Effector memory CD4-positive, alpha-beta T cell (primary cell): ENCODE measurements at places on chromosomes 2 and 18.

DNA sequence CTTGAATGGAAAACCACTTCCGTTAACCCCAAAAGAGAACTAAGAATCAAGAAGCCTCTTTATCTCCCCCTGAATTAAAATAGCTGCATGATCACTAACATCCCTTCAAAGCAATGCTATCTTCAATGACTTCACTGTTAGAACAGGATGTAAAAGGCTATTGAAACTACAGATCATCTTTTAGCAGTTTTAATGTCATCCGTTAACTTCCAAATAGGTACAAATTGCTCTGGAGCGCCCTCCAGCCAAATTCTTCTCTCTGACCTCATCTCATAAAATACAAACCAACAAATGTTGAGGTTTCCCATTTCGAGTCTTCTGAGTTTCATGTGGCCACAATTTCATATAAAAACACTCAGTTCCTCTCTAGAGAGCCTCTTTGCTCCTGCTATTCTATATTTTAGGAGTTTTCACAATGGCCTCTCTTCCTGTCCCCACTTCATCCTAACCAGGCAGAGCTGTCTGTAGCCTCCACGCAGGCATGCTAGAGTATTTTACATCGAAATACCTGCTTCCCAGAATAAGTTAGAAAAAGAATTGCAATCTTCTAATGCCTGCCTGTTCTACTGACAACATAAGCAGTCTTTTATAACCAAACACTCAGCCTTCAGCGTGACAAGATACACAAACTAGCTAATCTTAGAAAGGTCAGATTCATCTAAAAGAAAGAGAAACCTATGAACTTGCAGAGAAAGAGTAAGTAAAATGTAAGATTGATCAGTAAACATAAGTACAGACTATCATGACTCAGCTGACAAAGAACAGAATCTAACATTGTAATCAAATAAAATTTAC is 37.9 kb downstream of the B4GALT6 start:
- peaks cover 3% of the 10 kb centered on the region for H3K27me3 ChIP-seq
- no peaks in the 10 kb centered on the region for H3K4me1 ChIP-seq
- H3K27ac ChIP-seq = no peak overlapping the region
- no peaks in the 10 kb centered on the region for H3K36me3 ChIP-seq

GRCh38 chr2:224436634-224437033 is 34.7 kb upstream of the FAM124B start:
- no peak for DNase-seq
- H3K27me3 ChIP-seq = no peaks in the 10 kb centered on the region
- H3K4me3 ChIP-seq = no peak overlapping the region
- H3K4me1 ChIP-seq = no peaks in the 10 kb centered on the region
- H3K27ac ChIP-seq = no peak overlapping the region
- no peaks in the 10 kb centered on the region for H3K36me3 ChIP-seq

- H3K4me3 ChIP-seq = no peak overlapping the region
- H3K4me1 ChIP-seq = no peaks in the 10 kb centered on the region
- H3K27me3 ChIP-seq = no peaks in the 10 kb centered on the region
- no peak overlapping the region for H3K27ac ChIP-seq
- no peak for DNase-seq
Observed at GRCh38 chr2:222442665-222443064, 18.3 kb downstream of the SGPP2 start.

- no peak for DNase-seq
- H3K27ac ChIP-seq = no peak overlapping the region
- H3K36me3 ChIP-seq = no peaks in the 10 kb centered on the region
- H3K4me1 ChIP-seq = peaks cover 4% of the 10 kb centered on the region
- no peaks in the 10 kb centered on the region for H3K27me3 ChIP-seq
- no peak overlapping the region for H3K4me3 ChIP-seq
Observed at GRCh38 chr2:43032213-43033015, 194.0 kb downstream of the ZFP36L2 start.

- H3K4me3 ChIP-seq = no peak overlapping the region
- H3K36me3 ChIP-seq = no peaks in the 10 kb centered on the region
- H3K27ac ChIP-seq = no peak overlapping the region
- H3K4me1 ChIP-seq = no peaks in the 10 kb centered on the region
- no peak for DNase-seq
Observed at GRCh38 chr2:171956135-171956825, 34.0 kb downstream of the HAT1 start.

- no peak for DNase-seq
- H3K27ac ChIP-seq = no peak overlapping the region
- H3K4me1 ChIP-seq = no peaks in the 10 kb centered on the region
- H3K27me3 ChIP-seq = no peaks in the 10 kb centered on the region
- H3K4me3 ChIP-seq = no peak overlapping the region
Observed at GRCh38 chr18:5137261-5137660, 59.8 kb downstream of the AKAIN1 start.

DNA sequence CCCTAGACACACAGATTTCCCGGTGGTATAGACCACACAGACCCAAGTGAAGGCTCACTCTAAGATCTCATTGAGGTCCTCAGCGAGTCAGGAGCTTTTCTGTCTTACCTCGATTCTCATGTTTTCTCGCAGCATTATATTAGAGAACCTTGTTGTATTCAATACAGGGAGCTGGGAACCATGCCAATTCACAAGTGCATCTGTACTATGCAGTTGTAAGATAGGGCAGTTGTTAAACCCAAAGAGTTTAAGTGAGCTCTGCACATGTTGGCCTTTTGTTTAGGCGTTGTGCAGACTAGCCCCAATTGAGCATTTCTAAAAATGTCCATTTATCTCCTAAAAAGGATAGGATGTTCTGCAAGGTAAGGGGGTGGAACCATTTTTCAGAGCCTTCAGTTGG is 59.6 kb downstream of the FEZ2 start:
- H3K4me3 ChIP-seq = no peak overlapping the region
- H3K36me3 ChIP-seq = no peaks in the 10 kb centered on the region
- no peaks in the 10 kb centered on the region for H3K4me1 ChIP-seq
- H3K27ac ChIP-seq = no peak overlapping the region
